Stimulated activated CD8-positive, alpha-beta memory T cell treated with anti-CD3 and anti-CD28 coated beads, Interleukin-4, amount 100 ng/mL, for 1 hour (primary cell): ENCODE measurements at places on chromosomes 5 and 9.

- DNase-seq: no peak
These were observed 5.3 kb downstream of the SLC36A3 start for GRCh38 chr5:151298063-151298855.

- no peak for DNase-seq
These were observed 38.7 kb upstream of the CTSL start for GRCh38 chr9:87687207-87687606.

- no peak for DNase-seq
These were observed 616.2 kb downstream of the DNAH5 start for GRCh38 chr5:13328316-13328715.

DNA sequence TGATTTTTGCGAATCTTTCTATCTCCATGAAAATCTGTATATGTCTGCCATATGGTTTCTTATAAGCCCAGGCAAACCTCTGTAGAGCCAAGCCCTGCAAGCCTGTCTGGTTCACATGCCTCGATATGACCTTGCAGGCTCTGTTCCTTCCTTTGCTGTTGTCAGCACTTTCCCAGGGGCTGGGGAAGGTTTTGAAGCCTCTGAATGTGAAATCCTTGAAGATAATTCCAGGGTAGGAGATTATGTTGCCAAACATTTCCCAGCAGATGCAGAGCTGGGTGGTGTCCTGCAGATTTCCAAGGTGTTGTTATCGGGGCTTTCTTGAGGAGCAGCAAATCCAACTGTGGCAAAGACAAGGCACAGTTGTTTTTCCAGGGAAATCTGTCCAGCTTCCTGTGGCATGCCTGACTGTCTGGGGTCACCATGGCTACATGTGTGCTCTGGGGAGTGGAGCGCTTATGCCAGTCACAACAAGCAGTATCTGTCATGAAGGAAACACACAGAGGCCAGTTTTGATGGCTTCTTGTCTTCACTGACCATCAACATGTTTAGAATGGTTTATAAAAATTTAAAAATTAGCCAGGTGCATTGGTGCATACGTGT, 60.7 kb upstream of the RPS23 start:
- DNase-seq: no peak

DNA sequence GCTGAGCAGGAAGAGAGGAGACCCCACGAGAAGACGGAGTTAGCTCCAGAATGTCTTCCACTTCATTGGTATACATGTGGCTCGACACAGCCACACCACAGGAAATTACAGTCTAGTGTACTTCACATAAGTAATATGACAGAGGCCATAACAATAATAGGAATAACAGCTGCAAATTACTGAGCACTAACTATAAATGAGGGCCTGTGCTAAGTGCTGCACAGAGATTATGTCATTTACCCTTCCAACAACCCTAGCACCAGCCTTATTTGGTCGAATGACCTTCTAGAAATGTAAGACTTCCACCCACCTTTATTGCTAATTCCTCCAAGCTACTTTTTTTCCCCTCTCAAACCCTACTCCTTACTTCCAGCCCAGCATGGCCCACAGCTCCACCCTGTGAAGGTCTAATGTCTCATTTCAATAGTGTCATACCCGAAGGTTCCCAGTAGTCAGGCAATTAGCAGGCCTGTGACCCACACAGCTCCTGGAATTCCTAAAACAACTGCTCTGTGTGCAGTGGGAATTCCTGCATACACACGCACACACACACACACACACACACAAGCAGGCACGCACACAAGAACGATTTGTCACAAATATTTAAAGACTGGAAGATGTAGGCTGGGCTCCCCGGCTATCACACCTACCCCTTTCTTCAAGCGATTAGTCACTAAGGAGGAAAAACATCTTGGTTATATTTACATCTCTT, 134.5 kb downstream of the FRMD3 start:
- DNase-seq: no peak

- no peak for DNase-seq
These were observed 33.6 kb upstream of the SARDH start for GRCh38 chr9:133771486-133772482.

DNA sequence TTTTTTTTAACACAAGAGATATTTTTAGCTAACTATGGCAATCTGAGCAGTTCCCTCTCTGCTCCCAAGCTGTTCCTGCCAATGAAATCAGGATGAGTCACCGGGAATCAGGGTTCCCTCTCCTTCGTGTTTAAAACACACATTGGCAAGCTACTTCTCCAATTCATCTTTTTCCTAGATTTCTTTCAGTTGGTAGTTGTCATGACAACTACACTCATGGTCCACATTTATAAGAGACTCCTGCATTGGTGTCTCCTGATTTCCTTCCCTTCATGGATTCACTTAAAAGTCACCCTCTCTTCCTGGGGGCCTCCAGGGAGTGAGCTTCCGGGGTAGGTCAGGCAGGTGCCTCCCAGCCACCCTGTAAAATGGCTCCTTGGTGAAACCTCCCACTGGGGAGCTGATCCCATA, 72.3 kb upstream of the NIPAL4 start:
- DNase-seq: no peak

DNA sequence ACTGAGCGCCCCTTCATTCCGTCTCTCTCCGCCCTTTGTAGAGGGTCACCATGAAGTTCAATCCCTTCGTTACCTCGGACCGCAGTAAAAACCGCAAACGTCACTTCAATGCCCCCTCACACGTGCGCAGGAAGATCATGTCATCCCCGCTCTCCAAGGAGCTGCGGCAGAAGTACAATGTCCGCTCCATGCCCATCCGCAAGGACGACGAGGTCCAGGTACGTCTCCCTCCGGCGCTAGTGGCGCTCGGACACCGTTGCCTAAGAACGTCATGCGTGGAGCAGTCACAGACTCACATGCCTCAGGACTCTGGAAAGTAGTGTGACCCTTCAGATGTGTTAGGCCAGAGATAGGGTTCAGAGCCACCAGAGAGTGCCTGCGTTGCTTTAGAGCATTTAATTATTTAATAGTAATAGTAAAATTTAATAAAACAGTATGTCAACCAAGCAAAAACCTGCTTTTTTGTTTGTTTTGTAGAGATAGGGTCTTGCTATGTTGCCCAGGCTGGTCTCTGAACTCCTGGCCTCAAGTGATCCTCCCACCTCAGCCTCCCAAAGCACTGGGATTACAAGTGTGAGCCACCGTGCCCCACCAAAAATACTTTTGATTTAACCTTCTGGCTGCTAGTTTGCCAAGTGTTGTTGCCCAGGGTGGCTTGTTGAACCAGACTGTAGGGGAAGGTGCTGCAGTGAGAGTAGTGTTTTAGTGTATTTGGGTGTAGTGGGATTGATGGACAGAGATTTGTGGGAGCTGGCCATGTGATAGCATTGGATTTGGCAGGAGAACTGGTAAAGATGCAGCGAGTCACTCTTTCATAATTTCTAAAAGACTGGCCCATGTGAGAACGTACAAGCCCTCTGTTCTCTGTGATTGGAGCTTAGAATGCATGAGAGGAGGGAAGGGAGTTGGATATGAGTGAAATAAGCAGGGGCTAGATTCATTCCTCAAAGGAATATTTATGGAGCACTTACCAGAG, 888 bp downstream of the RPL26L1 start:
- no peak for DNase-seq

DNA sequence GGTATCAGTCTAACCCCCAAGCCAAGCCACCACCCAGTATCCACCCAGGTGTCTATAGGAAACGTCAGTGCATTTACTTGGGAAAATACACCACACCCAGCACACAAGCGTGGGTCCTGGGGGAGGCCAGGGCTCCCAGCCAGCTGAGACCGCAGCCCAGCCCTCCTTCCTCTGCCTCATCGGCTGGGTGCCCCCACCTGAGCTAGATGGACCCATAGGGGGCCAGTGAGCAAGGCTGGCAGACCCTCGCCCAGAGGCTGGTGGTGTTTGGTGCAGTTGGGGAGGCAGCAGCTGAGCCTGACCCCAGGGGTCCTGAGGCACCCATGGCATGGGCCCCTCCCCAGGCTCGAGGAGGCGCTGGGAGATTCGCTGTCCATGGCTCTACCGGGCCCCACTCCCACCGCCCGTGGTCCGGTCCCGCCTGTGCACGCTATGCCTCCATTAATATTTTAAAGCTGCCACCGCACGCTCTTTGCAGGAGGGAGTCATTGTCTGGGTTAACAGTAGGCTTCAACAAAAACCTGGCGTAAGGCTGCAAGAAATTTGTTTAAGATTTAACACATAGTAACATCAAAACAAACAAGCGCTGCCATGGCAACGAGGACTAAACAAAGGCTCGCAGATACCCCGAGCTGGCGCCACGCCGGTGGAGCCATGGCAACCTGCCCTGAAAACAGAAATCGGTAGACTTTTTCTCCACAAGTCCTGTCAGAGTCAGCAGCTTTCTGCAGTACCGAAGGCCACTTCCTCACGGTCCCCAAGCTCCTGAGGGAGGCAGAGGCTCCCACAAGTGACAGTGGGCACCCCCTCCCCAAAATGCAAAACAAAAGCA, 20.6 kb downstream of the TPPP start:
- peak; percentile 33 for DNase-seq

DNA sequence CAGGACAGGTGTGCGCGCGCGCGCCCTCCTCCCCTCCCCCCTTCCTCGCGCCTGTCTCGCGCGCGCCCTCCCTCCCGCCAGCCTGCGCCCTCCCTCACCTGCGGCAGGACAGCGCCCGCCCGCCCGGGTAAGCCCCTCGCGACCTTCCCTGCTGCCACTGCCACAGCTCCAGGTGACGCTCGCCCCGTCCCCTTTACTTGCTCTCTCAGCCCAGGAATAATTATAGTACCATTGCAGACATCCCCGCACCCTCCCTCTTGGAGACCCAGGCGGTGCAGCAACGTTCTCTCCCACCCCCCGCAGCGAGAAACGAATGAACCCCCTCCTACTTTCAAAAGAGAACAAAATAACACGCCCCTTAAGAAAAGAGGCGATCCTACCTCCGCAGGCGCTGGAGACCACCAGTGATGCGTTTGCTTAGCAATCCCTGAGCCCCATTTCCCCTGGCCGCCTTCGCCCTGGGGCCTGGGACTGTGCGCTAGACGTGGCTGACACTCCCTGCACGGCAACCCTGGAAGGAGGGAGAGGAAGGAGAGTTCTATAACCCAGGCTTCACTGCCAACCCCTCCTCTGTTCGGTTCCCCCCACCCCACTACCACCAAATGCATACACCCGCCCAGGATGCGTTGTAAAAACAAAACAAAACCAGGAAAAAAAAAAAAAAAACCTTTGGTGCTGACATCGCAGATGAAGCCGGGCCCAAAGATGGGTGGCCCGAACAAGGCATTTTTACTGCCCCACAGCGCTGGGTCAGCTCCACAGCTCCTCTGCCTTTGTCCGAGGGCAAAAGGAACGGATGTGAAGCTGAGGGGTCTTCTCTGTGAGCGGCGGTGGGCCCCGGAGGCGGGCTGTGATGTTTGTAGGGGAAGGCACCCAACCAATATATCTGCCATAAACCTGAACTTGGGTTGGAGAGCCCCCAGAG, 5.6 kb upstream of the PURA start:
- DNase-seq: no peak

GRCh38 chr9:116208417-116209232, 55.0 kb downstream of the PAPPA start:
- no peak for DNase-seq

DNA sequence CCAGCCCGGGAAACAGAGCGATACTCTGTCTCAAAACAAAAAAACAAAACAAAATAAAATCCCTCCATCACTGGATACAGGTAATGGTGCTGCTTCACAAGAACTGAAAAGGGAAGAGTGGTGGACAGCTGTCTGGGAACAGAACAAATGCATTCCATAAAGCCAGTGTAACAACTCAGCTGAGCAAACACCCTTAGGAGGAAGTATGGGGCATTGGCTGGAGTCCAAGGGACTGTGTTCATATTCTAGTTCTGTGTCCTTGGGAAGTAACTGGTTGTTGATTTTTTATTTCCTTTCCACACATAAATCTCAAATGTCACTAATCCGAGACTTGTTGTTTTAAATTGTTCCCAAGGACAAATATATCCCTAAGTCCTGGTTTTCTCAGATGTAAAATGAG, 38.3 kb downstream of the HTR1A start:
- no peak for DNase-seq

DNA sequence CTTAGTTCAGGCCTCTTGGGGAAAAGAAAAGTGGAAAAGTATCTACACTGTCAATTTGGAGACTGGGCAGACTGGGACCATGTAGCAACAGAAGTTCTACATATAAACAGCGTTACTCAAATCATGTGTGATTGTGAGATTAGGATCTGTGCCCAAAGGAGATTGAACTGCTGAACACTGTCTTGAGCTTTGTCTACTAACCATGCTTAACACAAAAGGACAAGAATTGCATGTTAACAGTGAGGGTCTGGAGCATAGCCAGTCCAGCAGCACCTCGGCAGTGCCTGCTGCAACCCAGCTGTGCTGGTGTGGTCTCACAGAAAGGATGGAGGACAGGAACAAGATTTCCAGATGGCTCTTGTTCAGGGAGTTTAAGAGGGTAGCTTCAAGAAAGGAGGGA, 5.7 kb downstream of the PAM start:
- DNase-seq: no peak

GRCh38 chr9:86287013-86287412, 4.7 kb upstream of the ISCA1 start:
- DNase-seq: no peak

GRCh38 chr9:20558566-20559016, 63.7 kb downstream of the MLLT3 start:
- DNase-seq: no peak

DNA sequence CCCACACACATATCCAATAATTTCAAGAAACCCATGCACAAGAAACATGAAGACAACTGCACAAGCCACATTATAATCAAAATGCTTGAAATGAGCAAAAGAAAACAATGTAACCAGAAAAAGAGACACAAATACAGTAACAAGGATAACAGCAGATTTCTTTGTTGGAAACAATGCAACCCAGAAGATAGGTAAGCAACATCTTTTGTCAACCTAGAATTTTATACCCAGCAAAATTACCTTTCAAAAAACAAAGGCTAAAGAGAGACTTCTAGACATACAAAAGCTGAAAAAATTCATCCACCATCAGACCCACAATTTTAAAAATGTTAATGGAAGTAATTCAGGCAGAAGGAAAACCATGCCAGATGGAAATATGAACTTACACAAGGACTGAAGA, 5.0 kb upstream of the COL23A1 start:
- no peak for DNase-seq

GRCh38 chr5:64678374-64678773, 11.9 kb upstream of the SHISAL2B start:
- DNase-seq: no peak

- no peak for DNase-seq
These were observed 14.8 kb downstream of the TGFBI start for GRCh38 chr5:136043551-136043950.

GRCh38 chr9:98099346-98099745, 19.7 kb downstream of the TRIM14 start:
- no peak for DNase-seq

DNA sequence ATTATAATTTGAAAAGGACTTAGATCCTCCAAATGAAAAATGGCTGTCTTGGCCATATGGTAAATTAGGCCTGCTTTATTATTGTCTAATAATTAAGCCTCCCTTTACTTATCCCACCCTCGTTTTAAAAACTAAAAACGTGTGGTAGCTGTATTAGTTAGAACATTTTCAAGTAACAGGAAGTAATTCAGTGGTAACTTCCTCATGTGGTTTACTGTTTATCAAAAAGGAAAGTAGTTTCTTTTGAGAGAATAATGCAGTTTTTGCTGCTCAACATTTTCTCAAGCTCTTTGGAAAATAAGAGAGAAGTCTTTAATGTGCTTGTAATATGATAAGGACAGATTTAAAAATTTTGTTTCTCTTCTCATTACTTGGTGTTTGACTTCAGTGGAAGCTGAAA, 26.0 kb downstream of the ZCCHC7 start:
- no peak for DNase-seq

GRCh38 chr5:124315741-124316415, 430.6 kb downstream of the ZNF608 start:
- no peak for DNase-seq
